ENCODE measurements at places on chromosomes 2 and 18.

- DNase-seq: no peak
Observed at GRCh38 chr2:12684471-12684936, 32.2 kb upstream of the TRIB2 start.

GRCh38 chr2:63438181-63438580 lies 150.1 kb downstream of the WDPCP start:
- DNase-seq: no peak

- DNase-seq: no peak
Observed at GRCh38 chr2:139940686-139941085, 1160.5 kb upstream of the NXPH2 start.

GRCh38 chr2:218345491-218346236 lies 11.0 kb upstream of the CATIP start:
- no peak for DNase-seq

DNA sequence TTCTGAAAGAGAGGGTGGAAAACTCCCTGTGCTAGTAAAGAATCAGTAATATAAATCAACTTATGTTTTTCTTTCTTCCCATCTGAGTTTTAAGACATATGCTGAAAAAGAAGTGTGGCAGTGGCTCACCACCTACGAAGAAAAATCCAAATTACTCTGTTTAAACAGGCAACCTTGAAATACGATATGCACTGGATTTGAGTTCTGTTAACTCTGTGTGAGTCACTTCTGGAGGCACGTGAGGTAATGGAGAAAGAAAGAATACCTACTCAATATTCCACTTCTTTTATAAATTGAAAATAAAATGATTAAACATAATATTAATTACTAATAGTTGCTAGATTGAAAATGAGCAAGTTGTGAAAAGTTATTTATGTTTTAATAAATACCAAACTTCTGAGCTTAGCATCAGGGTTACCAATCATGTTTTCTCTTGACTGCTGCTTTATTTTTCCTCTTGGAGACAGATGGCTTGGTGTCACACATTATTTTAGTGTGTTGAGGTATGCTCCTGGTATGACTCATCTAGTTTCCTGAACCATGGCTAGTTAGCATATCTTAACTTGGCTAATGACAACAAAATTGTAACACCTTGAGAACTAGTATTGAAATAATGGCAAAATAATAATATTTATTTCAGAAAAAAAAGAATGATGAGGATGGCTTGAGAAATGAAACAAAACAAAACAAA lies 1705.5 kb upstream of the PIK3C3 start:
- DNase-seq: no peak

Measured in stimulated activated CD4-positive, alpha-beta T cell treated with anti-CD3 and anti-CD28 coated beads, Interleukin-4, amount 100 ng/mL, for 4 hours (primary cell).